Uterine smooth muscle cell (primary cell): ENCODE measurements at places on chromosomes 12 and 14. TPM values are rescaled to one million over a fixed set of nuclear protein-coding genes. Genes with fewer than 3 reads are reported as not detected.

The CLEC12A gene
- not detected in 2 replicates for total RNA-seq

The GDF11 gene
- total RNA-seq = 3.9 and 6.6 TPM in 2 replicates

The ACOT4 gene
- 0.22 and 1.00 TPM in 2 replicates for total RNA-seq

The OR5AU1 gene
- not detected in 2 replicates for total RNA-seq

The SMIM41 gene
- 0.11 and 0.37 TPM in 2 replicates for total RNA-seq
